T-helper 2 cell treated with Interferon-gamma antibody and Interleukin-4, amounts not matched to agents 5 μg/mL and 100 μg/mL, for 36 hours (primary cell): ENCODE measurements at places on chromosomes 1 and 21.

DNA sequence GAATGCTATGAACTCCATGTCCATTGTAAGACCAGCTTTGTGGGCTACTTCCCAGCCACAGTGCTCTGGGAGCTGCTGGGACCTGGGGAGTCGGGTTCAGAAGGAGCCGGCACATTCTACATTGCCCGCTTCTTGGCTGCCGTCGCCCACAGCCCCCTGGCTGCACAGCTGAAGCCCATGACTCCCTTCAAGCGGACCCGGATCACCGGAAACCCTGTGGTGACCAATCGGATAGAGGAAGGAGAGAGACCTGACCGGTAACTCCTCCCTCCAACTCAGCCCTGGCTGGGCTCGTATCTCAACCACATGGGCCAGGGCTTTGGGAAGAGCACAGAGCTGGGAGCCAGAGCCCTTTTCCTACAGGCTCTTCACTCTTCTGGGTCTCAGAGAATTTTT is 15.4 kb downstream of the MOV10 start:
- no peaks in the 10 kb centered on the region for H3K27me3 ChIP-seq
- H3K36me3 ChIP-seq = peaks cover 22% of the 10 kb centered on the region
- no peak overlapping the region for H3K27ac ChIP-seq
- H3K4me1 ChIP-seq = peaks cover 3% of the 10 kb centered on the region

DNA sequence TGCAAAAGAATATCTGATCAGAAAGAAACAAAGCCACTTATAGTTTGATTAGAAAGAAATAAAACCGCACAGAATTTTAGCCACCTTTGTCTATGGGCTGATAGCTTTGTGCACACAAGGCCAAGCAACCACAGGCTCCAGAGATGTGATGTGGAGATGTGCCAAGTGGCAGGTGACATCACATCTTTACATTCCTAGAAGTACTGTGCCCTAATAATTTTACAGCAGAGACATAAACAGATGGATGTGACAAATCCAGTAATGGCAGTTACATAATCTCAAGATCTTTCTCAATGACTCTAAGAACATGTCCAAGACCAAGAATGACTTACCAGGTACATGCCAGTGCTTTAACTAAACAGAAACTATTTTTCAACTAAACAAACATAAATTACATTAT is 159.5 kb downstream of the LTN1 start:
- peaks cover 40% of the 10 kb centered on the region for H3K36me3 ChIP-seq
- peaks cover 3% of the 10 kb centered on the region for H3K27me3 ChIP-seq
- H3K4me1 ChIP-seq = peaks cover 66% of the 10 kb centered on the region
- DNase-seq = no peak
- peak overlapping the region; percentile 68 for H3K4me3 ChIP-seq

DNA sequence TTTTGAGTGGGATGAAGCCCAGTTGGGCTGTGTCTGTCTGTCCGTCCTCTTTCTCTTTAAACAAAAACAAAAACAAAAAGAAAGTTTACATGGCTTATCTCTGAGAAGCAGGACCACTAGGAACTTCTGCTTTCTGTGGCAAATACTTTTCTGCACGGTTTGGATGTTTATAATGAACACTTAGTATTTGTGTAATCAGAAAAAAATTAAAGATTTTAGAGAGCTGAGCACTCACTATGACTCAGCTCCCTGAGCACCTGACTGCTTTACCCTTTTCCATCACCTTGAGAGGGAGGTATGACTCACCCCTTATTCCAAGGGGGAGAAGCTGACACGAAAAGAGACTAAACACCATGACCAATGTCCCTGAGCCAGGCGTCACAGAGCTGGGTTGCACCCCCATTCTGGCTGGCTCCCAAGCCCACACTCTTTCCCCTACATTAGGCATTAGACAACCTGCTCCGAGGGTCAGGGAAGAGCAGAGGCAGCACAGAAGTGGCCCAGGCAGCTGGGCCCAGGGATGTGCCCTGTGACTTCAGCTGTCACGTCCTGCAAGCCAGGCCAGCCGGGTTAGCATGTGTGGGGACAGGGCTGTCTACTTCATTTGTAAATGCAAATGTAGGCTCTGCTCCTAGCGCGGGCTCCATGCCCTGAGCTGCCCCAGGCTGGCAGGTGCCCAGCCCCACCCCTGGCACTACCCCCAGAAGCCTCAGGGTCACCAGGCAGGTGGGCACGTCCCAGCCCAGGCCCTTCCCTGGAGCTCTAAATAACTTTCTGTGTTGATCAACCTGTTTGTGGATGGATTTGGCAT is 30.4 kb downstream of the RAP1GAP start:
- no peaks in the 10 kb centered on the region for H3K27me3 ChIP-seq
- no peak for DNase-seq
- no peaks in the 10 kb centered on the region for H3K4me1 ChIP-seq
- no peak overlapping the region for H3K4me3 ChIP-seq

DNA sequence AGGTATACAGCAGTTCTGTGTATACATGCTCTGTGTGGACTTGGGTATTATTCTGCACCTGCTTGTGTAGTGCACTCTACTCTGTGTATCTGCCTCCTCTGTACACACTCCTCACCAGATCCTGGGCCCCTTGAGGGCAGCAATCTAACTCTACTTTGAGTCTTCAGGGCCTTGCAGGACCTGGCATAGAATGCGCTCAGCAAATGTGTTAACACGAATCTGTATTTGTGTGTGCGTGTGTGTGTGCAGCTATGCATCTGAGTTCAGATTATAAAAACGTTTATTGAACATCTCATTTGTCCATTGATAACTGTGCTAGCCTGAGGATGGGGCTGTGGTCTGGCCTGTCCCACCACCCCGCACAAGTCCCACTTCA is 3.9 kb upstream of the MEF2D start:
- no peaks in the 10 kb centered on the region for H3K36me3 ChIP-seq
- DNase-seq = peak; percentile 43
- H3K4me3 ChIP-seq = peak overlapping the region; percentile 78
- H3K4me1 ChIP-seq = peaks cover 57% of the 10 kb centered on the region
- H3K27ac ChIP-seq = peak overlapping the region; percentile 96

DNA sequence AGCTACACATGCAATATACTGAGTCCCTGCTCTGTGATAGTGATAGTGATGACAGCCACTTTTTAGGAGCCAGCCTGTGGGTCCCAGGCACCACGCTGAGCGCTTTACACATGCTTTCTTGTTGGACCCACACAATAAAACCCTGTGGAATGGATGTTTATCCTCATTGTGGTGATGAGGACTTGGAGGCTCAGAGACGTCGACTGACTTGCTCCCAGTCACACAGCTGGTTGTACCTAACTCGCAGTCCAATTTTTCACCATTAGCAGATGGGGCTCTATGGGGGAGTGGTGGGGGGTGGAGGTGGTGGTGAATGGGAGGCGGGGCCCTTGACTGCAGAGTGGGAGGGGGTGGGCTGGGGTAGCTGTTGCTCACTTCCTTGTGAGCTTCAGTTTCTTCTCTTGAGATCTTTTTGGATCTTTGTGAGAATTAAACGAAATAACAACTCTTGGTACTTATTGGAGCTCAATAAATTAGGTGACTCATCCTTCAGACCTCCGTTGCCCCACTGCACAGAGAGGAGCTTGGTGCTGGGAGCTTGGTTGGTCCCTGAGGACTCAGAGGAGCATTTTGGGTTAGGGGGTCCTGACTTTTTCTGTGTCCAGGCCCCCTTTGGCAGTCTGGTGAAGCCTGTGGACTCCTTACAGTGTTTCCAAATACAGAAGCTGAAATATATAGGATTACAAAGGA is 61.8 kb upstream of the CD1D start:
- H3K27me3 ChIP-seq = peaks cover 61% of the 10 kb centered on the region
- no peak overlapping the region for H3K4me3 ChIP-seq
- DNase-seq = no peak
- H3K27ac ChIP-seq = no peak overlapping the region
- peaks cover 7% of the 10 kb centered on the region for H3K4me1 ChIP-seq
- no peaks in the 10 kb centered on the region for H3K36me3 ChIP-seq

DNA sequence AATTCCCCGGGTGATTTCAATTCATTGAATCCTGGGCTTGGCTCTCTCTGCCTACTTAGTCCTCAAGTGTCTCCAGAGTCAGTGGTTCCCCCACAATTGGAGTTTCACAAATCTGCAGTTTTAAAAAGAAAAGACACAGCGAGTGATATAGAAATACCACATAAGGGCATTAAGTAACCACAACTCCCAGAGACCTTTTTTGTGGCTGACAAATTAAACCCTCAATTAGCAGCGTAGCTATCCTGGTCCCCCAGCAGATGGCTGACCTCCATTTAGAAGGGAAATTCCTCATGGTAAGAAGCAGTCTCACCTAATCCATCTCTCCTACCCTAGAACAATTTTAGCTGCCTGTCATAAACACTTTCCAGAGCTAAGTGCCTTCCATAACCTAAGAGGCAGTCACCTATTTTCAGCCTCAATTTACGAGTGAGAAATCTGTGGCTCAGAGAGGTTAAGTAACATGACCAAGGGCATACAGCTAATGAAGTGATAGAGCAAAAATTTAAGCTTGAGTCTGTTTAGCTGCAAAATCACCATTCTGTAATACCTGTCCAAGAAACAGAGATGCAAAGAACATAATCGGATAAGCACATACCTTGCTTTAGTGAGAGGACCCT is 56.0 kb upstream of the NBPF3 start:
- peaks cover 15% of the 10 kb centered on the region for H3K27me3 ChIP-seq
- no peak overlapping the region for H3K4me3 ChIP-seq
- H3K4me1 ChIP-seq = peaks cover 6% of the 10 kb centered on the region
- DNase-seq = no peak
- no peak overlapping the region for H3K27ac ChIP-seq

GRCh38 chr1:36208978-36209703 is 15.1 kb upstream of the THRAP3 start:
- peaks cover 14% of the 10 kb centered on the region for H3K4me1 ChIP-seq
- no peaks in the 10 kb centered on the region for H3K36me3 ChIP-seq
- no peak for DNase-seq
- H3K4me3 ChIP-seq = no peak overlapping the region
- H3K27ac ChIP-seq = no peak overlapping the region

GRCh38 chr1:208165659-208166058 is 78.5 kb downstream of the PLXNA2 start:
- no peak overlapping the region for H3K27ac ChIP-seq
- no peaks in the 10 kb centered on the region for H3K4me1 ChIP-seq
- DNase-seq = no peak
- H3K36me3 ChIP-seq = no peaks in the 10 kb centered on the region

GRCh38 chr1:79792219-79792930 is 785.8 kb upstream of the ADGRL4 start:
- no peaks in the 10 kb centered on the region for H3K36me3 ChIP-seq
- H3K4me1 ChIP-seq = no peaks in the 10 kb centered on the region

DNA sequence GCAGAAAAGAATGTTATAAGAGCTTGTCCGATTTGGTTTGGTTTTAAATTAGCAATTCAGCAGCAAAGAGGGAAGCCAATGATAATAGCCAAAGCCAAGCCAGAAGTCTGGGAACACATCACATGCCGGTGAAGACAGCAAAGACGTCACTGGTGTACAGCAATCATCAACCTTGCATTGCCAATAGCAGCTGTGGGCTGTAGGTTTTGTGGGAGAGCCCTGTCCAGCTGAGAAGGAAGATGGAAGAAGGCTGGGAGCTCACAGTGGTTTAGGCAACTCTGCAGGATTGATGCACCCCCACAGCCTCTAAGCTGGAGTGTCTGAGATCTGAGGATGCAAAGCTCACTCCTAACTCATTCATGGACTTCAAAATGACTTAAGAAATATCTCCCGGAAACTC is 338.7 kb downstream of the SIPA1L2 start:
- H3K27ac ChIP-seq = no peak overlapping the region
- no peak for DNase-seq
- no peak overlapping the region for H3K4me3 ChIP-seq
- H3K36me3 ChIP-seq = no peaks in the 10 kb centered on the region
